ENCODE measurements at places on chromosomes 13 and 19.

GRCh38 chr13:28355046-28355821 lies 139.7 kb downstream of the FLT1 start:
- DNase-seq = no peak

- peak; percentile 36 for DNase-seq
Observed at GRCh38 chr13:30681843-30682242, 53.5 kb upstream of the ALOX5AP start.

DNA sequence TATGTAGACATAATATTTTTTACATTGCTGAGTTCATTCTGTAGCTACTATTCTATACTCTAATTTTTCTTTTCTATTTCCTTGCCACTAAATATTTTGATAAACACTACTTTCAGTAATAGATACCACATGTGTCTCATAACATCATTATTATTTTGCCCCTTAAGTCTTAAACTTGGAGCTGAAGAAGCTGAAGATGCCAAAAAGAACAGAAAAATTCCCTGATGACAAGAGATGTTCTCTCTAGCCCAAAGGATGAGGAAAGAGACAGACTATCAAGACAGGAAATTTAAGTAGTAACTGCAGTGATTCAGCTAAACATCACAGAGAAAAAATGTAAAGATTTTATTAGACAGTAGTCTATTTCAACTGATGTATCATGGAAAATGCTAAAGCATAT lies 322.0 kb upstream of the KLHL1 start:
- DNase-seq = no peak

- DNase-seq = no peak
Observed at GRCh38 chr13:65926750-65927171, 1303.4 kb downstream of the PCDH9 start.

DNA sequence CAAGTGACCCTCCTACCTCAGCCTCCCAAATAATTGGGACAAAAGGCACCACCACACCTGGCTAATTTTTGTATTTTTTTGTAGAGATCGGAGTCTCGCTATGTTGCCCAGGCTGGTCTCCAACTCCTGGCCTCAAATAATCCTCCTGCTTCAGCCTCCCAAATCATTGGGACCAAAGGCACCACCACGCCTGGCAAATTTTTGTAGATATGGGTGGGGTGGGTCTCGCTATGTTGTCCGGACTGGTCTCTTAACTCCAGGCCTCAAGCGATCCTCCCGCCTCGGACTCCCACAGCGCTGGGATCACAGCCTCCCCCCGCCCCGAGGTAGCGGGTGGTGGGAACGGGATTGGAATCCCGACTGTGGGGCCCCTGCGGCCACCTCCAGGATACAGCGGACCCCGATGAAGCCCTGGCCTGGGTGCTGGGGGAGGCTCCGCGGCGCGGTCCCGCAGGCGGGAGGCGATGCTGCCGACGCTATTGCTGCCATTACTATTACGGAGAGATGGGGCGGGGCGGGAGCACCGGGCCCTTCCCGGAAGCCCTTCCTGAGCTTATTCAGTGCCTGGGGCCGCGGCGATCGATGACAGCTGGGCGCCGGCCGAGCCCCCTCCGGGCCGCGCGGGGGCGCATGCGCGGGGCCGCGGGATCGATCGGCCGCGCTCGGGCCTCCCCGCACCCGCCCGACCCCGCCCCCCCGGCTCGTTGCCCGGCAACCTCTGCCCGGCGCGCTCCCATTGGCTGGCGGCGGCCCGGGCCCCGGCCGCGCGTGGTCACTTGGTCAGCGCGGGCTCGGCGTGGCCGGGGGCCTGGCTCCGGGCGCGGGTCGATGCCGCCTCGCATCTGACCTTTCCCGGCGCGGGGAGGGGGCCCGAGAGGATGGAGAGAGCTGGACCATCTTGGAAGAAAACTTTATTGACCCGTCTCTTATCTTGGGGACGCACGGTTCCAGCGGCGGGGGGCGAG lies 27.9 kb upstream of the ONECUT3 start:
- peak; percentile 61 for DNase-seq

DNA sequence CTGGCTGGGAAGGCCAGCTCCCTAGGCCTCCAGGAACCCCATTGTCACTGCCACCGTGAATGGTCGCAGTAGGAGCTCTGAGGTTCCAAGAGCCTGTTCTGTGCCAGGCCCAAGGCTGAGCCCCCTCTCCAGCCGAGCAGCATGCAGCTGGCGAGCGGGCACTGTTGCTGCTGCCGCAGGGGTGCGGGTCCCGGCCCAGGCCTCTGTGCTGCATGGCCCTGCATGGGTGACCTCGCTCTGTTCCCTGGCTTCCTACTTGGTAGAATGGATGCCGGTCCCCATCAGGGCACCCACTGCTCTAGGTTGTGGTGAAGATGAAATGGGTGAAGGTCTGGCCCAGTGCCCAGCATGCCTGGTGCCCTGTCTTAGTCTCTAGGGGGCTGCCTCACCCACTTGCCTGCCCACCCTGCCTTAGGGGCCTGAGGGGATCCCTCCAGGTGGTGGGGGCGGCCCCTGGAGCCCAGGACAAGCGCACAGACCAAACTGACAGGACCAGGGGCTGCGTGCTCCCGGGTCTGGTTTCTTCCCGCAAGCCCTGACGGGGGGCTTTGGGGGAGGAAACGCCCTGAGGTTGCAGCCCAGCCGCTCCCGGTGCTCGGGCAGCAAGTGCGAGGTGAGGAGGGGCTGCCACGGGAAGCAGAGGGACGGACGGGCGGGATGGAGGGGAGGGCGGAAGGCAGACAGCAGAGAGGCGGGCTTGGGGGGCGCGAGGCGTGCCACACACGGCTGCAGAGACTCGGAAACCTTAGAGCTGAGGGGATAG lies 8.7 kb upstream of the UQCR11 start:
- DNase-seq = no peak

GRCh38 chr13:48654511-48654910 lies 782 bp downstream of the CYSLTR2 start:
- DNase-seq = no peak

GRCh38 chr13:21218351-21219035 lies 42.0 kb downstream of the MRPL57 start:
- no peak for DNase-seq

DNA sequence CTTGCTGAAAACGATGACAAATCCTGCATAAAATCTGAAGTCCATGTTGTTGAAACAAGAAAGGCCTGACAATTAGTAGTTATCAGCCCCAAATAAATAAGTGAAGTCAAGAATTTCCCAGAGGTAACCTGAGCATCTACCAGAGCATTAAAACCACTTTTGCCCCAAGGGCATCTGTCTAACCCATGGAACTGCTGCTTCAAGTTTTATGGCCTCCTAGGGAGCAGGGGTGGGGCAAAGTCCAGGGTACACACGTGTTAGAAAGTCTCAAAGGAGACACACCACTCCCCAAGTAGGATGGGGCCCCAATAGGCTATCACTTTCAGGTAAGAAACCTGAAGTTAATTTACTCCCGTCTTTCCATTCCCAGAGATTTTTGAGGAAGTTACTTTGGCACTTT lies 81.1 kb downstream of the CACNA1A start:
- no peak for DNase-seq

GRCh38 chr13:94579063-94579462 lies 16.9 kb downstream of the TGDS start:
- no peak for DNase-seq

DNA sequence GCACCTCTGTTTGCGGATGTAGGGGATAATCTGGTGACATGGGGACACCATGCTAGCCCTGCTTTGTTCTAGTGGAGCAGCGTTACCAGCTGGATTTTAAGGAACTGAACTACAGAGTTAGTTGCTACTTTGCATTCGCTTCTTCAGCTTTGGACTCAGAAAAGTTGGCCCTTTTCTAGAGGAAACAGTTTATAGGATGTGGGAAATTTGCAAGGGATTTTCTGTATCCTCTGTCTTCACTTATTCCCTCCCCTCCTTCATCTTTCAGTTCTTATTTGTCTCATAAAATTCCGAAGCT lies 2.1 kb downstream of the GATAD2A start:
- no peak for DNase-seq

DNA sequence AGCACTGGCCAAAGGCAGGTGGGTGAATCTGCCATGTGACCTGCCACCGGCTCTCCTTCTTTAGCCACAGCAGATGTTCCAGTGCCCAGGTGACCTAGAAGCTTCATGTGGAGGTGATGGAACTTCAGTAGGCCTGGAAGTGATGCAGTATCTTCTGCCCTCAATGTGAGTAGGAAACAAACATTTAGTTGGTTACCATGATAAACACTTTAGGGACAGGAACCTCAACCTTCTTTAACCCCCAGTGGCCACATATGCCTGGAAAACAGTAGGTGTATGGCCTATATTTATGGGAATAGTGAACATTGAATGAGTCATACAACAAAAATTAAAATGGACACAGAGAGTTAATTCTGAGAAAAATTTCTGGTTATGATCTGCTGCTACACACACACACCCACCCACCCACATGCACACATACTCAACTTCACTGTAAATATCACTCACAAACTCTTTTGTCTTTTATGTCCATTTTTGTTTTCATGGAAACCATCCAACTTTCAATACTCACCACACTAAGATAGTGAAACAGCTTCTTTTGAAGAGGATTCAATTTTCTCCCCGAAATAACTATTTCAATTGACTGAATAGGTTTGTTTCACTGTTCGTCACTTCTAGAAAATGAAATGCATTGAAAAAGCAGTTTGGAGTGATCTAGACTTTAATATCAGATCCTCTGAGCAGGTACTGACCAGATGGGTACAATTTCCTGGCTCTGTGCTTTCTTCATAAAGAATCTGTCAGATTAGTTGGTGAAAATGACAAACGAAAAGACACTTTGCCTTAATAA lies 97.3 kb downstream of the STARD13 start:
- no peak for DNase-seq

GRCh38 chr19:33535226-33535625 lies 13.6 kb upstream of the PEPD start:
- DNase-seq = no peak

DNA sequence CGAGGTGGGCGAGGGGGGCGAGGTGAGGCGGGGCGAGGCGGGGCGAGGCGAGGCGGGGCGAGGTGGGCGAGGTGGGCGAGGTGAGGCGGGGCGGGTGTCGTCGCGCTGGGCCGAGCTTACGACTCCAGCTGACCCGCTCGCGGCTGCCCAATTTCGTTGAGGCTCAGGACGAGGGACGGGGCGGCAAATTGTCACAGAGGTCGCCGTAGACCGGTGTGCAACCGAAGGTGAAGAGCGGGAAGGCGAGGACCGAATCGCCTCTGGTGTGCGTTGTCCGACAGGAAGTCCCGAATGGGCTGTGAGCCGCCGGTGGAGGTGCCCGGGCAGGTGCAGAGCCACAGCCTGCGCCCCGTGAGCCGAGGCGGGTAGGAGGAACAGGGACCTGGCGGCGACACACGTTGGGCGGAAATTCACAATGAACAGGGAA lies at the start of gene LACC1:
TSS of gene LACC1 (plus strand) at position 150 of the 427 bp plus-strand sequence. CDS start 1,082 bp downstream, outside the sequence.
- no peak for DNase-seq

- DNase-seq = peak; percentile 3
Observed at GRCh38 chr19:50870417-50871089, 2.7 kb upstream of the KLK2 start.
